Stimulated activated CD8-positive, alpha-beta memory T cell treated with anti-CD3 and anti-CD28 coated beads, Interleukin-2, amount 100 ng/mL, for 1 hour (primary cell): ENCODE measurements at places on chromosomes 5 and 9.

DNA sequence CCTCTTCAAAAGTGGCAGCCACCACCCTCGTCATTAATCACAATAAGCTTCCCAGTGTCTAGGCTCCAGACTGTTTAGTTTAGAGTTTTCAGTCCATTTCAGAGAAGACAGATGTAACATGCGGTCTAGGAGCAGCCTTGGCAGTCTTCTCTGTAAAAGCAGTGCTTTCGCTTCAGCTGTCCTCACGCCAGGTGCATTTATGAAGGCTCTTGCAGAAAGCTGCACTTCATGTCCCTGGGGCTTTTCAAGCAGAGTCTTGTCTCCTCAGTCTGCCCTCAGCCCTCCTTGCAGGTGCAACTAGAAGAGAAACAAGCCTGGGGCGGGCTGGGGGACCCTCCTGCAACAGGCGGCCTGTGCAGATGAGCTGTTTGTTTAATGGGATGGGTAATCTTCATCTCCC, 281.9 kb downstream of the DRD1 start:
- DNase-seq = no peak

- peak; percentile 87 for DNase-seq
Measured at GRCh38 chr9:97411789-97412625, at the start of gene TDRD7. Gene TDRD7 (plus strand): TSS chr9:97412096. CDS start chr9:97428466, 16,370 bp downstream.

DNA sequence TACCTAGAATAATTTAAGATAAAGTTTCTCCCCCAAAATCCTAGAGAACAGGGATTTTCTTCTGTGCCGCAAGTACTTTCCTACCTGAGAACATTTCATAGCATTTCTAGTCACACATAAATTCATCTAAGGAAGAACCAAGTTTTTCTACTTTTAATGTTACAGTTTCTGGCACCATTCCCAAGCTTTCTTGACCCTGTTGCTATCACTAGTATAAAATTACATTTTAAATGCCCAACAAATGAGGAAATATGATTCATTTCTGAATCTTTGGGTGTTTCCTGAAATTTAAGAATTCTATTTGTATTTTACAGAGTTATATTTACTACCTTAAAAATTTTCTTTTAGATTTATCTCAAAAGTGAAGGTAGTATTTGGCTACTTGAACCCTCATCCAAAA, 137.8 kb downstream of the LPAR1 start:
- no peak for DNase-seq

- DNase-seq = no peak
Measured at GRCh38 chr5:56202483-56202882, 30.6 kb downstream of the ANKRD55 start.
